ENCODE measurements at places on chromosomes 4 and X.

- no peak for DNase-seq
Measured at GRCh38 chr4:53541577-53542206, 49.6 kb downstream of the LNX1 start.

- no peak for DNase-seq
Measured at GRCh38 chr4:86122404-86122803, 237.4 kb downstream of the MAPK10 start.

- DNase-seq, result no peak
Measured at GRCh38 chr4:61380865-61381264, 180.7 kb downstream of the ADGRL3 start.

- no peak for DNase-seq
Measured at GRCh38 chr4:6085028-6085690, 66.9 kb upstream of the C4orf50 start.

- no peak for DNase-seq
Measured at GRCh38 chr4:42488554-42488953, 91.3 kb downstream of the SHISA3 start.

GRCh38 chr4:124828382-124828781 lies 115.8 kb upstream of the ANKRD50 start:
- DNase-seq, result no peak

- DNase-seq, result no peak
Measured at GRCh38 chrX:100863326-100863864, 10.8 kb downstream of the NOX1 start.

DNA sequence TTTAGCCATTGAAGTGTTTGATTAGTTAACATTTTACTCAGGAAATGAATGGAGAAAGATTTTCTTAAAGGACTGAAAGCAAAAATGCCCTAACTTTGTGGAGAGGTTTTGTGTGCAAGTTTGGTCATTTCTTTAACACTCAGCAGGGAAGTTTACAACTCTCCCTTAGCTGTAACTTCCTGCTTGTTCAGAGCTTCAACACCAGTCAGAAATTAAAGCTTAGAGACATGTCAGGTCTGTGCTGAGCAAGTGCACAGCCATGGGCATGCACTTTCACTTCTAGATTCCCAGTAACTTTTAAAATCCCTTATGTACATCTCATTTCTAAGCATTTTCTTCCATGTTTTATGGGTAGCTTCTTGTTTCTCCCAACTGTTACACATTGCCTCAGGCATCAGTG lies 326.0 kb downstream of the ACTRT1 start:
- no peak for DNase-seq

DNA sequence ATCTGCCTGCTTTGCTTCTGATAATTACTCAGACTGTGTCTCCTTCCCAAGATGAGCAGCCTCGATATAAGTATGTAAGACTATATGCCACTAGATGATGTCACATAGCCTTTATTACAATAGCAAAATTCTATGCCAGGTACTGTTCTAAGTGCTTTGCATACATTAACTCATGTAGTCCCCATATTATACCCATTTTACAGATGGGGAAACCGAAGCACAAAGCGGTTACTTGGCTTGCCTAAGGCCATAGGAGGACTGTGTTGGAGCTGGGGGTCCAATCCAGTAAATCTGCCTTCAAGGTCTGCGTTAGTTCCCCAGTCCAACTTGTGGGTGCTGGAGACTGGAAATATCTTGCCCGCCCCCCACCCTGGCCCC lies 826 bp upstream of the SCML1 start:
- DNase-seq, result no peak

DNA sequence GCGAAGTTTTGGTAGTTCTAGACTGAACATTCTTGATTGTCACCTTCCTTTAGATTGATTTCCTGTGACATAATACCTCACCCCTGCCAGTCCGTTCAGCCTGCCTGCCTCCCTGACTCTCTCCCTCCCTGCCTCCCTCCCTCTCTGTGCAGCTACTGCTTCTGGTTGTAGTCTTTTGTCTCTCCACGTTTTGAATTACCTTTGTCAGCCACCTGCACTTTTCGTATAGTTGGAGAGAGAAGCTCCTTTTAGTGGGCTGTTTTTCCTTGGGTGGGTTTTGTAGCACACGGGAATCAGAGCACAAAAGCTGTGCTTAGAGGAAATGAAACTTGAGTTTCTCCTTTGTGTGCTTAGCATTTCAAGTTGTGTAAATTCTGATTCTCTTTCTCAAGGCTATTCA lies 32.6 kb upstream of the MSMO1 start:
- no peak for DNase-seq

DNA sequence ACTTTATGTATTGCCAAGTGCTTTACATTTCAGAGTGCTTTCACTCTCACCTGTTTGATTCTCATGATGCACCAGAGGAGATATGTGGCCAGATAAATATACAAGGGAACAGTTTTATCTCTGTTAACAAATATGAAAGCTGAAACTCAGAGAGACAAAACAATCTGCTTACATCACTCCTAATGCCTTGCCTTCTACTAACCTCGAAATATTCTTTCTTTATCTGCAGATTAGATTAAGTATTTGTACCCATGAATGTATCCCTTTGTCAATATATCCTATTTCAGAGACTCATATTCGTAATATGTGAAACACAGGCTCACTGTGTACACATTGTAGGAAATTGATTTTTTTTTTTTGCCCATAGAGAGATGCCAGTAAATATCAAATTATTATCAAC lies 178.1 kb downstream of the NWD2 start:
- DNase-seq, result no peak

DNA sequence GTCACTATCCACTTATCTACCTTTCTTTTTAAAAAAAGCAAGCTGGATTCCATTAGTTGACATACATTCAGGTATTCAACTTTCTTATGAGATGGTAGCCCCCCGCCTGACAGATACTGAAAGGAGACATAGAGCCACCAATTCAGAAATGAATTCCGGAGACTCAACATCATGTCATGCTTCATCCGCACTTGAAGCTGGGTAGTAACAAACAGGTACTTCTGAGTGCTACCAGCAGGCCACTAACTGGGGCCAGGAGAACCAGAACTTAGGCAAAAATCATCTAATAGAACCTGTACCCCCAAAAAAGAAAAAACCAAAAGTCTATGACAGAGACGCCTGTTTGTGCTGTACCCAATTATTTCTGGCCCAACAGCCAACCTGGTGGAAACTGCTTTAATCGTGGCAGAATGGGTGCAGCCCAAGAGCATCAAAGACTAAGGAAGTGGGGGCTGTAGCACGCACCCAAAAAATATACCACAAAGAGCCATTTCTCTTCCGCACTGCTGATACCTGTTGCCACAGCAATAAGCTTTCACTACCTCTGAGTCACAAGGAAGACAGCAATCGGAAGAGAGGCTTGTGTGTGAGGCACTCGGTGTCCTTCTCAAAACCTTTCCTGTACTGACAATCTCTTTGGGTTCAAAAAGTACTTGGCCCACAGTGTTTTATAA lies 84.8 kb downstream of the AFAP1 start:
- no peak for DNase-seq

DNA sequence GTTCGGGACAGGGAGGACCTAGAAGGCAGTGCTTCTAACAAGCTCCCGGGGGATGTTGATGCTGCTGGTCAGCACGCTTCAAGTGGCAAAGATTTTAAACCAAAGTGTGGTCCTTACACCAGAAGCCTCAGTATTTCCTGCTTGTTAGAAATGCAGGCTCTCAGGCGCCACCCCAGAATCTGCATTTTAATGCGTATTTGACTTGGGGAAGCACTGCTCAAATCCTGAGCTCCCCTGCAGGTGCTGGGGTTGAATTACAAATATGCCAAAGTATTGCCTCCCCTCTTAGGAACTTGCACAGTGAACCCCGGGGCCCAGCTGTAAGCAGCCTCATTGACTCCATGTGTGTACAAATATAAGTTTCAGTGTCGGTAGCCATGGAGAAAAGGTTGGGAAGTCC lies 70.8 kb upstream of the RAI2 start:
- DNase-seq, result no peak

GRCh38 chrX:120668357-120668756 lies 38.5 kb upstream of the C1GALT1C1 start:
- no peak for DNase-seq

DNA sequence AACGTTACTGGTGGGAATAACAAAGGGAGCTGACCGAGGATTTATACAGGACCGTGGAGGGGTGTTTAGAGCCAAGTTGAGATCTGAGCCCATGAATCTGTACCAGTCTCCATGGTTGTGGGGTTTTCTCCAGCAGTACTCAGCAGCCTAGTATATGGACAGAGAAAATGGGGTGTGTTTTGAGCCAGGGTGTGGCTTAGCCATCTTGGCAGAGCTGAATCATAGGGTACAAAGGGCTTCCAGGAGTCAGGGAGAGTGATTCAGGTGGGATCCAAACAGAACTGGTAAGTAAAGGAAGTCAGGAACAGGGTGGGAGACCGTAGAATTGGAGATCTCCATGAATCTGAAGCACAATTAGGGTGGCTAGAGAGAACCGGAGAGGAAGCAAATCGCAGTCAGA lies 7.4 kb upstream of the HPRT1 start:
- DNase-seq, result no peak

GRCh38 chrX:28016823-28017222 lies 35.6 kb upstream of the DCAF8L1 start:
- DNase-seq, result no peak

DNA sequence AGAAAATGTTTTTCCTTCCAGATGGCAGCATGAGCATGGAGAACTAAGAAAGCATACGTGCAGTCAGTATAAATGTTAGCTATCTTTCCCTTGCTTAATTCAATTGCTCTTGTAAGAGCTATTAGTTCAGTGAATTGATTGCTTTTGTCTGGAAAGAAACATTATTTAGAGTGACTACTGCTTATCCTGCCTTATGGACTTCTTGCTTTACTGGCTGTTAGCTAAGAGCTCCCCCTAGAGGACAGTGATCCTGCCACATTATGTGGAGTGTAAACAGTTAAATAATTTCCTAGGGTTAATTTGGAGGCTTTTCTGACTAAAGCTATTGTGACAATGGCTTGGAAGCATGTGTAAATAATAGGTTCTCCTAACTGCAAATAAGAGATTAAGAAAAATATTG lies 1402.4 kb downstream of the FAM133A start:
- DNase-seq, result no peak

DNA sequence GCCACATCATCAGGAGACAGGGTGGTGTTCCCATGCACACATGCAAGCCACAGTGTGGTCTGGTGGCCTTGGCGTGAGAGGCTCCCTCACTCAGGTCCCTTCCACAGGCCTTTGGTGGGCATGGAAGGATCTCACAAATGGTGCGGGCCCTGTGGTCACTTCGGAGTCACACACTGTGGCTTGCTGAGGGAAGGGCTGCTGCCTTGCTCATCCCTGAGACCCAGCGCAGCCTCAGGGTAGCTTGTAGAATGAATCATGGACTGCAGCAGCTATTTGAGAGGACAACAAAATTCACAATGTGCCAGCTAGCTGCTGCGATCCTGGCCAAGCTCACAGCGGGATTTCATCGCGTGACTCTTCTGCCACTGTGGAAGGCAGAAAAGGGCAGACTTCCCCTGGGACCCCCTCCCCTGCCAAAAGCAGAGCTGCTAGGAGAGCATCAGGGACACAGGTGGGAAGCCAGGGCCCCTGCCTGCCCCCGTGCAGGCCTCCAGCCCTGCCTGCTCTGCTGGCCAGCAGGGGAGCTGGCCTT lies 106.4 kb downstream of the ABLIM2 start:
- DNase-seq, result no peak

DNA sequence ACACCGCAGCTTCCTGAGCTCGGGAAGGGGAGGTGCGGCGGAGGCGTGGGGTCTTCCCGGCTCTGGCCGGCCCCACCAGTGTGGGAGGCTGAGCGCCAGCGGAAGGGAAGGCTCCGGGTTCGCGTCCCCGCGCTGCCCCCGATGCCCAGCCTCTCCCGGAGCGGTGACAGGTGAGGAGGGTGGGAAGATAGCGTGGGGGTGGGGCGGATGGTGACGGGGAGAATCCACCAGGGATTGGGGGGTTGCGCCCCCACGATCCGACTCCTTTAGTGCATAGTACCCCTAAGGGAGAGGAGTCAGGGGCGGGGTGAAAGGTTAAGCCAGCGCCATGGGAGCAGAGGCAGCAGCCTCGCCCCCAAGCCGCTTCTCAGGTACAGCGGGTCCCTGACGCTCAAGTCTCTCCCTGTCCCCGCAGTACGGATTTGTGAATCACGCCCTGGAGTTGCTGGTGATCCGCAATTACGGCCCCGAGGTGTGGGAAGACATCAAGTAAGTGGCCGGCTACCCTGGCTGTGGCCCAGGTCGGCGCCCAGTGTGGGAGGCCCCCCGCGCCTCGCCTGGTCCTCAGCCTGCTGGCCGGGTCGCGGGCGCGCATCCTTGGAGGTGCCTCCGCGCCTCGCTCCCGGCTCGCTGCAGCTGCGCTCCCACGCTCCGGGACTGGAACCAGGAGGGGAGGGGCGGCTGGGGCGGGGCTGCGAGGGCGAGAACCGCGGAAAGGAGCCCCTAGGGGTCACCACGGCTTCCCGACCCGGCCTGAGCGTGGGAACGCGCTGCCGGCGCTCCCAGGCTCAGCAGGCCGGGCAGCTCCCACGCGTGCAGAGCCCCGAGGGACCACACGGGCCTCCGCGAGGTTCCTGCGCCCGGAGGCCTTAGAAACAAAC lies 791 bp downstream of the GUCY1B1 start:
- peak; percentile 27 for DNase-seq

DNA sequence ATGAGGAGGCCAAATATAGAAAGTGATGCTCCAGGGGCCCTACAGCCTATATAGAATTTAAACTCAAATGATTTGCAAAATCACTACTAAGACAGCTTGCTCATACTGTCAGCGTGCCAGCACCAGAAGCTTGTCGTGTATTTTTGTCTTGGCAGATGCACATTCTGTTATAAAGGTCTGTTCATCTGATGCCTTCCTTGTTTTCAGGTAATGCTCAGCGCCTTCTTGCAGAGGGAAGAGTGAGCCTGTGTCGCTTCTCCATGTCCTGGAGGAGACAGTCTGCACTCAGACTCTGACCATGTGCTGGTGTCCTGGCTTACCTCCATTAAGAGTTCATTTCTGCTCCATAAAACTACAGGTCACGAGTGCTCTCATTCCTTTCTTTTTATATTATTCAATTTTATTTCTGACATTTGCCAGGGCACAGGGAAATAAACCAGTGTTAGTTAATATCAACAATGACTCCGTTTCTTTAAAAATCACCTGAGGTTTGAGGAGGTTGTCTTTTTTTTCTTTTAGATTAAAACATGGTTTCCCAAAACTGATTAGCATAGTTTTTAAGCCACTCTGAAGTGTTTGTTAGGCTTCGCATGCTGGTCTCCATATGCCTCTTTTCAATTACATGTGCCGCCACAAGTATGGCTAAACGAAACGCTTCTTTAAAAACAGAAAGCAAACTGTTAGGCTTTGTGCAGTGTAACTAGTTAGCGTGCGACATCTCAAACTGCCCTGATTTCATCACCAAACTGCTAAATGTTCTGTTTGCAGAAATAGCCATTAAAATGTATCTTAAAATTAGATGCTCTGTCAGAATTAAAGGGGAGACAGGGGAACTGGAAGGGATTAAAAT lies 215.2 kb upstream of the GK2 start:
- no peak for DNase-seq

DNA sequence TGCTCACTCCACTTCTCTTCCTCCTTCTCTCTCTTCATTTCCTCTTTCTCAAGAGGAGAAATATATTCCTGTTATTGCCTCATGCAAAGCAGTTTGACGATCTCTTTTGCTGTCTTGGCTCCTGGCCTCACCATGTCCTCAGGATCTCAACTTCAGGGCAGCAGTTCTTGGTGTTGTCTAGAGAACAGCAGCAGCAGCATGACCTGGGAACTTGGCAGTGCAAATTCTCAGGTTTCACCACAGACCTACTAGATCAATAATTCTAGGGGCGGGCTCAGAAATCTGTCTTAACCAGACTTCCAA lies 193.4 kb upstream of the EDNRA start:
- DNase-seq, result no peak

- no peak for DNase-seq
Measured at GRCh38 chr4:185379326-185380295, 16.1 kb downstream of the LRP2BP start.

GRCh38 chr4:120286813-120287212 lies 220.2 kb upstream of the MAD2L1 start:
- DNase-seq, result no peak
